ENCODE measurements at places on chromosomes 3 and 15.

GRCh38 chr15:45287390-45287956, 35.4 kb downstream of the SLC28A2 start:
- DNase-seq: no peak

- no peak for DNase-seq
Measured at GRCh38 chr3:17065315-17065714, 180.6 kb downstream of the PLCL2 start.

DNA sequence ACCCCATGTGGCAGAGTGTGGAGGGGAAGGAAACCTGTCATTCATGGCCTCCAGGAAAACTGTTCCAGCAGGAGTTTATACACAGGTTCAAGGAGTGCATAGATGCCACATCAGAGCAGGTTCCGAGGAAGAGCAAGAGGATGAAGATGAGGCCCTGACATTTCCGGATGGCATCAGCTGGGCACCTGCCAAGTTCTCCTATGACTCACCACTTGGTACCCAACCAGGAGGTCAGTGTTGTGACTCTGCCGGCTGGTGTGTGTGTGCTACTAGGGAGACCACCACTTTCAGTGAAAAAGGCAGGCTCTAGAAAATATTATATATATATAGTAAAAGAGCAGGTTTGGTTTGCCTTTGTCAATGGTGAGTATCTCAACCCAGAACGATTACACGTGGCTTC, 69.3 kb downstream of the NTRK3 start:
- DNase-seq: no peak

GRCh38 chr3:18900994-18901393, 247.3 kb upstream of the KCNH8 start:
- no peak for DNase-seq

GRCh38 chr3:153144071-153144470, 18.0 kb upstream of the RAP2B start:
- no peak for DNase-seq

GRCh38 chr3:101602731-101603130, 28.8 kb downstream of the PCNP start:
- DNase-seq: no peak

DNA sequence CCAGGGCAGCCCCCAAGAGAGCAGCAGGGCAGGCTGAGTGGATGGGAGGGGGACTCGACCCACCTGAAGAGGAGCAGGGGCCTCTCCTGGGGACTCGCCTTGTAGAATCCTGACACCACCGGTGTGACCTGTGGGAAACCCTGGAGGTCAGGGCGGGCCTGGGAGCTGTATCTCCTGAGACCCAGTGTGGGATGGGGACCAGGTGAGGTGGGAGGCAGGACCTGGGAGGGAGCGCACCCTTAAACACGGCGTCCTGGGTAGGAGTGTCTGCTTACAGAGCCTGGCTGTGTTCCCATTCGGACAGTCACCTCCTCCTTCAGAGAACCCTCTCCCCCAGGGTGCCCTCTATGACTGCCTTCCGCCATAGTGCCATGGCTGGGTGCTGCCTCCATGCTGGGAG, 27.1 kb downstream of the C15orf39 start:
- DNase-seq: no peak

DNA sequence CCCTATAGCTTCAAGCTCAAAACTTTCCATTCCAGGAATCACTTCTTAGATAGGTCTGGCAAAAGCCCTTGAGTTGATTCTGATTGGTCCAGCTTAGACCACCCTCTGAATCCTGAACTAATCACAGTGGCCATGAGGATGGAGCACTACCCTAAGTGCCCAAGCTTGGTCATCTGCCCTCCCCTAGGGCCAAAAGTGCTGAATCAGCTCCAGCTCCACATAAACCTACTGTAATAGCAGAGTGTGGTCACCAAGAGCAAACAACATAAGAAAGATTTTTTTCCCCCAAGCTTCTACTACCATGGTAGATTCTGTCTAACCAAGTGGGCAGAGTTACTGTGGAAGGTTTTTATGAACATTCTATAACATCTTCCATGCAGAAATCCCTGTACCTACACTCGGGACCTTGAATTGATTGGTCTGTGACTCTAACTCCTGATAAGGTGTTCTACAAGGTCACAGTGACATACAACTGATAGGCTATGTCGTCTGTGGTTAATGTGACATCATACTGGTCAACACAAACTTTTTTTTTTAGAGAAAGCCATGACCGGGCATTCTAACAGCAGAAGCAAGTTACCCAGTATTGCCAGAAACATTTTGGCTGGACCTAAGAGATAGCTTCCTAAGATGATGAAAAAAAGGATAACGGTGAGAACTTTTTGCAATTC, 320.9 kb downstream of the MAGI1 start:
- no peak for DNase-seq

GRCh38 chr15:59456114-59456513, 18.1 kb downstream of the FAM81A start:
- no peak for DNase-seq

GRCh38 chr15:71273731-71274447, 158.6 kb downstream of the THSD4 start:
- no peak for DNase-seq

- DNase-seq: no peak
Measured at GRCh38 chr3:46540550-46540949, 25.6 kb downstream of the LRRC2 start.

DNA sequence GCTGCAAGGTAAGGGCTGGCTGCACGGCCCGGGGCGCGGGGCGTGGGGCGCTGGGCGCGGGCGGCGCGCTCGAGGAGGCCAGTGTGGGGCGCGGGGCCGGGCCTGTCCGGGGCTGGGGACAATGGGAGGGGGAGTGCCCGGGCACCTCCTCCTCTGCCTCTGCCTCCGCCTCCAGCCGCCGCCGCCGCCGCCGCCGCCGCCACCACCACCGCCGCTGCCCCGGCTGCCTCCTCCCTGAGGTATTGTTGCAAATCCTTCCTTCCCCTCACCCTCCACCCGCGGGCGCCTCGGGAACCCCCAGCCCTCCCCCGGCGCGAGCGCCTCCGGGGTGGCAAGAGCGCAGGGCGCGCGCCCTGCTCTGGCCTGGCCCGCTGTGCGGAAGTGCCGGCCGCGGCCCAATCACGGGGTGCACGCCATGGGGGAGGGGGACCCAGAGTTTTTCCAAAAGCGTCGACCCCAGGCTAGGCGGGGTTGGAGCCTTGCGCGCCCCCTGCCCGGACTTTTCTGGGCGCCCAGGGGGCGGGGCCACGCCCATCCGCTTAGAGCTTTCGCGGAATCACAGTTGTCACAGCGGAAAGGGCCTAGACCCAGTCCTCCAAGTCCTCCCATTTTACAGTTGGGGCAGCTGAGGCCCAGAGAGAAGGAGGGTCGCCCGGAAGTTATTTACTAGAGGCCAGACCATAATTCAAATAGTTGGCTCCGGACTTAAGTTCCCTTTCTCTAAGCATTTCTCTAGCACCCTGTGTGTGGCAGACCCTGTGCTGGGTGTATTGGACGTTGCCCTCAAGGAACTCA, at the start of gene LPP:
Gene LPP, plus strand, starts transcription at position 144 of the 795 bp plus-strand sequence. CDS start 251,964 bp downstream, outside the sequence.
- peak; percentile 89 for DNase-seq
